Muscle of leg (tissue), 16 donors: ENCODE measurements at places on chromosomes 16 and 17.

DNA sequence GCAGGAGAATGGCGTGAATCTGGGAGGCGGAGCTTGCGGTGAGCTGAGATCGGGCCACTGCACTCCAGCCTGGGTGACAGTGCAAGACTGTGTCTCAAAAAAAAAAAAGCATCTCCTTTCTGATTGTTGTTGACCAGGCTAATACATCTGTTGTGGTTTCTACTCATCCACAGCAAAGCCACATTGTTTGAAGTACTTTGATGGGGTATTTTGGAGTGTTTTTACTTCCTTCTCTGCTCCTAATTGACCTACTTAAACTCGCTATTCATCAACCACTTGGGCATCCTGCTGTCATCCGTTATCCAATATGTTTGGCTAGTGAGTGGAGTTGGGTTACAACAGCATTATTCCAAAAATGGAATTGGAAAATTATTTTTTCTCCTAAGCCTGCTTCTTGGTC, 3.5 kb upstream of the CDC27 start:
- no peak for DNase-seq

DNA sequence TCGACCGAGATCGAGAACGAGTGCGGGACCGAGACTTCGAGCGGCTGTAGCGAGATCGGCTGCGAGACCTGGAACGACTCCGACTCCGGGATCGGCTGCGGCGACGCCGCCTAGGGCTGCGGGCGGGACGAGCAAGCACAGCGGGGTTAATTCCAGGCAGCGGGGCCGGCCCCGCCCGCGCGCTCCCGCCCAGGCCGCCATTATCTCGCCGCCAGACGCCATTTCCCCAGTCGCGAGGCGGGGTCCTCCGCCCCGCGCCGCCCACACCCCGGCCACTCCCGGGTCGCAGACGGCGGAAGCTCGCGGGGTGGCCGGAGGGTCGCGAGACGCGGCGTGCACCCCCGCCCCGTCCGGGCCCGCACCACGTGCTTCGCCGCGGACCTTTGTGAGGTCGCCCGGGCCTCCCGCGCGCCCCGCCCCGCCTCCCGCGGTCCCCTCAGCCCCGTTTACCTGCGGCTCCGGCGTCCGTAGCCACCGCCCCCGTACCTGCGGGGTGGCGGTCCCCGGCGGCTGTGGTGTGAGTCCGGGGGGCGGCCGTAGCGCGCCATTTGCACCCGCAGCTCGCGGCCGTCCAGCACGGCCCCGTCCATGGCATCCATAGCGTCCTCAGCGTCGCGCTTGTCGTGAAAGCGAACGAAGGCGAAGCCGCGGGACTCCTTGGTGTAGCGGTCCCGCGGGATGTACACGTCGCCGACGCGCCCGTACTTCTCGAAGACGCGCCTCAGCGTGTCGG, 616 bp downstream of the SRSF2 start:
- peak; percentile 87 for DNase-seq

- peak; percentile 93 for DNase-seq
Measured at GRCh38 chr17:77829843-77830799, 128.4 kb upstream of the TNRC6C start.

DNA sequence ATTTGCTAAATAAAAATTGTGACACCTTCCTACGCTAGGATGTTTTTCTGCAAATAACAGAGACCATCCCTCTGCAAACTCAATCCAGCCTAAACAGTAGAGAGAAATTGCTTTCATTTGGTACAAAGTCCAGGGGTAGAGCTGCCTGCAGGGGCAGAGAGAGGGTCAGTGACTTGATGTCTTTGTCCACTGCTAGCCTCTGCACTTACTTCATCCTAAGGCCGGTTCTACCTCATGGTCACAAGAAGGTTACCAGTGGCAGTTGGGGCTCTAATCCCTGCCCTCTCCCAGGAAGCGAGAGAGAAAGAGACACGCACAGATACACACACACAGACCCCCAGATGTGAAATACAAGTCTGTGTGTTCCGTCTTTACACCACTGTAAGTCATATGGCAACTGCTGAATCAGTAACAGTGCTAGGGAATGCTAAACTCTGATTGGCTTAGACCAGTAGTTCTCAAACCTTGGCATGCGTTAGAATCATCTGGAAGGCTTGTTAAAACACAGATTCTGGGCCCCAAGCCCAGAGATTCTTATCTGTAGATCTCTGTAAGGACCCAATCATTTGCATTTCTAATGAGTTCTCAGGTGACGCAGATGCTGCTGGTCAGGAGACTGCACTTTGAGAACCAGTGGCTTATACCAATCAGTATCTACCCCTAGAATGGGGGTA, 13.1 kb upstream of the LPCAT2 start:
- peak; percentile 84 for DNase-seq

DNA sequence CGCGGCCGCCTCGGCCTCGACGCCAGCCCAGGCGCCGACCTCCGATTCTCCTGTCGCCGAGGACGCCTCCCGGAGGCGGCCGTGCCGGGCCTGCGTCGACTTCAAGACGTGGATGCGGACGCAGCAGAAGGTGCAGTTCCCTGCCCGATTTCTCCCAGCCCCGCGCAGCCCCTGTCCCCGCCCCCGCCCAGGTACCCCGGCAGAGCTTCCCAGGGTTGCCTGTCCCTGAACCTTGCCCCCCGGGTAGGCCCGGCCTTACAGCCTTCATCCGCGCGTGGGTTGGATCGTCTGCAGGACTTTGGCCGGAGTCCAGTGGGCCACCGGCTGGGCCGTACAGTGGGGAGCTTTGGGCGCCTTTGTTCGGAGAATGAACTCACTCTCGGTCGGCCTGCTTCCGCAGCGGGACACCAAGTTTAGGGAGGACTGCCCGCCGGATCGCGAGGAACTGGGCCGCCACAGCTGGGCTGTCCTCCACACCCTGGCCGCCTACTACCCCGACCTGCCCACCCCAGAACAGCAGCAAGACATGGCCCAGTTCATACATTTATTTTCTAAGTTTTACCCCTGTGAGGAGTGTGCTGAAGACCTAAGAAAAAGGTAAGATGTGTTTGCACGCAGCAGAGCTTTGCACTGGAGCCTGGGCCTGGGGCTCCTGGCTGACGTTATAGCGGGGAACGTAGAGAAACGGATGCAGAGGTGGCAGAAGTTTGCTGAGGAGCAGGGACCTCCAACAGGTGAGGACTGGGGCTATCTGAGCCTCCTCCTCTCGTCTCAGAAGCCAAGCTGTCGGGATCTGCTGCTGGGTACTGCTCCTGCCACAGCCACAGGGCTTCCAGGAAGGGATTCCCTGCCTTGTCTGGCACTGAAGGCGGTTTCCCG, 593 bp downstream of the GFER start:
- peak; percentile 43 for DNase-seq

- DNase-seq, result peak; percentile 69
Measured at GRCh38 chr16:19375561-19376158, 42.0 kb upstream of the TMC5 start.

DNA sequence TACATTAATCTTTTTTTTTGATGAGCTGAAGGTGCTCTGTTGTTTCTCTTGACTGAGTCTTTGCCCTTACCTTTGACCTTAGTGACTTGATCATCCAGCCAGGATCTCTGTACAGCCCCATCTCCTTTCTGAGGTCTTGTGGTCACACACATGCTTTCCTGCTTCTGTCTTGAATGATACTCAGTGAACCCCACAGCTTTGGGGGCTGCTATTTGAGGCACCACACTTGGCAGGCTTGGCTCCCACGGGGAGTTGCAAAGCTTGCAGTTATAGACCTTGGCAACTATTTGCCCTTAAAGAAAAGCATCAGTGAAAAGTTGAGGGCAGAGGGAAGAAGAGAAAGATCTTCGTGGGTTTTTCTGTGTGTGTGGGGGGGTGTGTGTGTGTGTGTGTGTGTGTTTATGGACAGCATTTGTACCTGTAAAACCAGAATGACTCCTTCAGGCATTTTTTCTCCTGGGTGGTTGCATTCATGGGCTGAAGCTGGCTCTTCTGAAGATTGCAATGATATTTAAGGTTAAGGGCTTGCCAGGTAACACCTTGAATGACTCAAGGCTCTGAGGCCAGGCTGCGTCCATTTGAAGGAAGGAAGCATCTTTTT, 101.6 kb downstream of the MSI2 start:
- no peak for DNase-seq

DNA sequence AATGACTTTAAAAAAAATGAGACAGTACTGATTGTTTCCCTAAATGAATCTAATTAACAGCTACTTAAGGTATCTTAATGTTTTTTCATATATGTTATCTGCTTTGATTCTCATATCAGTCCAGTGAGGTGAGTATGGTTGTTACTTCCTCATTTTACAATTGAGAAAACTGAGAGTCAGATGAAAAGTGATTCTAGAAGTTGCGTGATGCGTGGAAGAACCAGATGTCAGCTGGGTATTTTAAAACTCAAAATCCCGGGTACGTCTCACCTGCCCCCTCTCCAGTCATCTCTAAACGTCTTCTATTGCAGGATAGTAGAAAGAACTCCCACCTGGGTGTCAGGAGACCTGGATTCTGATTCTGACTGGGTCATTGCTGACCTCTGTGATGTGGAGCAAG, 89.2 kb downstream of the MAP2K6 start:
- no peak for DNase-seq

DNA sequence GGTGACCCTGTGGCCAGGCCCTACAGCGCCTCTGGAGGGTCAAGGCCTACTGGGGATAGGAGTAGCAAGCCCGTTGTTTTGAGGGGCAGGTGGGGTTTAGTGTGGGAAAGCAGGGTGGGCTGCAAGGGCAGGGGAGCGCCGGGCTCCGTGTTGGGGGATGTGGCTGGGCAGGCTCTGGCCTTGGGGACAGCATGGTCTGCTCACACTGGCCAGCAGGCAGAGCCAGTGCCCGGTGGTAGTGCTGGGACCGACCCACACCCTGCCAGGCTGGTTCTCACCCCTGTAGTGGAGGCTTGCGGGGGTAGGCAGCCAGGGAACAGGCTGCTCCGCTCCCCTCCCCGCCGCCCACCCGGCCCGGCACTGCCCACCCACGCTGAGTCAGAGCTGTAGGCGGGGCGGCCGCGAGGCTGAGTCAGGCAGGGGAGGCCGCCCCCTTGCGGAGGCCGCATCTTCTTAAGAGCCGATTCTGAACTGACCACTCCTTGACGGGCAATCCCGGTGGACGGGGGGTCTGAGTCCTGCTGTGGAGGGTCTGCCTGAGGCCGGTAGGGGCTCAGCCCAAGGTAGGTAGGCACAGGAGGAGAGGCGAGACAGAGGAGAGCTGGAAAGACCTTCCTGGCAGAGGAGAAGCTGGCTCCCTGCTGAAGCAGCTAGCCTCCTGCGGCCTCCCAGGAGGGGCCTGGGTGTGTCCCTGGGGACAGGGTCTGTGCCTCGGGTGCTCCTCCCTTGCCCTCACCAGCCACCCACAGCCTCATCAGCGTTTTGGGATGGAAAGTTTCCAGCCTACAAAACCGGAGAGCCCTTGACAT, 62.4 kb downstream of the BAIAP2 start:
- DNase-seq, result peak; percentile 91

- DNase-seq, result no peak
Measured at GRCh38 chr16:86923656-86924055, 345.3 kb downstream of the FOXL1 start.

- DNase-seq, result peak; percentile 62
Measured at GRCh38 chr17:10121971-10122707, 76.3 kb downstream of the GAS7 start.

- no peak for DNase-seq
Measured at GRCh38 chr16:57023541-57024249, 34.3 kb downstream of the NLRC5 start.

- peak; percentile 61 for DNase-seq
Measured at GRCh38 chr16:27618606-27619327, 68.8 kb downstream of the KATNIP start.

DNA sequence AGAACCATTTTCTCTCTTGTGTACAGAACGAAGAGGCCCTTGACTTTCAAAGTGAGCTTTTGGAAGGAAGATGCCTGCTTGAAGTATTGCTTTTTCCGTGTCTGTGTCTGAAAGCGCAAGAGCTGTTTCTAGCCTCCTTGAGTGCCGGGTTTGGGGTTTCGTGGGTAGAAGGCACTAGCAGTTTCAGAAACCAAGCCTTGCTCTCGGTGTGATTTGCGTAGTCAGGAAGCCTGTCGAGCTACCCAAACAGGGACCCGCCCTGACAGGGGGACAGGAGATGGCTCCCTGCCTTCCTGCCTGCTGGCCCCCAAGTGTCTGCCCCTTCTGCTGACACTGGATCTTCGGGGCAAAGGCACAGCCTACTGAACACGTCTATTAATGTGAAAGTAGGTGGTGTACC, 322.0 kb downstream of the MAF start:
- no peak for DNase-seq

- peak; percentile 27 for DNase-seq
Measured at GRCh38 chr16:47469227-47469626, 8.1 kb downstream of the PHKB start.

GRCh38 chr16:48558371-48558841, 51.6 kb downstream of the N4BP1 start:
- DNase-seq, result peak; percentile 49

- DNase-seq, result peak; percentile 33
Measured at GRCh38 chr17:75181608-75182318, 996 bp downstream of the SUMO2 start.

GRCh38 chr17:32331243-32332040, 10.5 kb downstream of the C17orf75 start:
- DNase-seq, result no peak

GRCh38 chr16:4393240-4393600, 21.6 kb downstream of the VASN start:
- peak; percentile 37 for DNase-seq

DNA sequence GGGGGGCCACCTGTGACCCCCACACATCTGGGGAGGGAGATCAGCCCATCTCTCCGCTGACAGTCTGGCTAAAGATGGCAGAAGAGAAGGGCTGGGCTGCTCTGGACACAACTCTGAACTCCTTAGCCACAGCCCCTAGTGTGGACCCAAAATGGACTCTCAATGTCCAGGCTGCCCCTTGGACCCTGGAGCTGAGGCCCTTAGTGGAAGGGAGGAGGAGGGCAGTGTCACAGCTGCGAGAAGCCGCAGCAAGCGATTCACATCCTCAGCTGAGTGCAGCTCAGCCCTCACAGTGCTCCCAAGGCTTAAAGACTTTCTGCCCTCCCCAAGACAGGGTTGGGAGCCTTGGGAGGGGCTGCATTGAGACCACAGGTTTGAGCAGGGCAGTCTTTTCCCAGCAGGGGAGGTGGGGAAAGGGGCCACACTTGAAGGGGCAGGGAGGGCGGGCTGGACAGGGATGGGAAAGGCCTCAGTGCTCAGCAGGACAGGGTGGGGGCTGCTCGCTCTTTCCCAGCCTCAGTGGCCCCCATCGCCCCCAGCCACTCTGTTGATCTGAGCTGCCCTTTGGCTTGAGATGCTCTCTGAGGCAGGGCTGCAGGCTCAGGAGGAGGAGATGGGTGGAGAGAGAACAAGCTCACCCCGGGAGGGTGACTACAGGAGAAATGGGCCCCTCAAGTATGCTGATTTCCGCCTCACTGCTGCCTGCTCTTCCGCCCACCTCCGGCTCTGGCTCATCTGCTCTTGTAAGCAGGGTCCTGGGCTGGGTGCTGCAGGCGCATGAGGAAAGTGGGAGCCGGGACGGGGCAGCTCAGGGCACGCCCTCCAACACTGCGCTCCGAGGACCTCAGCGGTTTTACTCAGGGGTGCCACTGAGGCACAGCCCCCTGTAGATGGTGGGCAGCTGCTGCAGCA, 50.9 kb upstream of the MTSS2 start:
- DNase-seq, result peak; percentile 46

DNA sequence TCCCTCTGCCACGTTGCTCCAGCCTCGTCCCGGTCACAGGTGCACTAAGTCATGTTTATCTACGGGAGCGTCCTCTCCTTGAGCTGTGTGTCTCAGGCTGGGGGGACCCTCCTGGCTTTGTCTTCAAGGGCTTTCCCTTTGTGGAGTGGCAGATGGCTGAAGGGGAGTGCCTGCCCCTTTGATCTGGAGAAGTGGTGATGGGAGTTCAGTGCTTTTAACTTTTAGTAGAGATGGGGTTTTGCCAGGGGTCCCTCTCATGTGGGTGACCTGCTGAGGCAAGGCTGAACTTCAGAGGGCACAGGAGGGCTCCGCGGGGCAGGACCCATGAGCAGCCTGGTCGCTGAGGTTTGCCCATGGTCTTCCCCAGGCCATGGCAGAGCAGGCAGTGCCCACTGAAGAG, 73.1 kb upstream of the CDC42EP4 start:
- DNase-seq, result no peak
